ENCODE measurements at places on chromosomes 3 and 15.

- no peak for DNase-seq
These were observed 116.3 kb downstream of the TMCO5A start for GRCh38 chr15:38050529-38051448.

DNA sequence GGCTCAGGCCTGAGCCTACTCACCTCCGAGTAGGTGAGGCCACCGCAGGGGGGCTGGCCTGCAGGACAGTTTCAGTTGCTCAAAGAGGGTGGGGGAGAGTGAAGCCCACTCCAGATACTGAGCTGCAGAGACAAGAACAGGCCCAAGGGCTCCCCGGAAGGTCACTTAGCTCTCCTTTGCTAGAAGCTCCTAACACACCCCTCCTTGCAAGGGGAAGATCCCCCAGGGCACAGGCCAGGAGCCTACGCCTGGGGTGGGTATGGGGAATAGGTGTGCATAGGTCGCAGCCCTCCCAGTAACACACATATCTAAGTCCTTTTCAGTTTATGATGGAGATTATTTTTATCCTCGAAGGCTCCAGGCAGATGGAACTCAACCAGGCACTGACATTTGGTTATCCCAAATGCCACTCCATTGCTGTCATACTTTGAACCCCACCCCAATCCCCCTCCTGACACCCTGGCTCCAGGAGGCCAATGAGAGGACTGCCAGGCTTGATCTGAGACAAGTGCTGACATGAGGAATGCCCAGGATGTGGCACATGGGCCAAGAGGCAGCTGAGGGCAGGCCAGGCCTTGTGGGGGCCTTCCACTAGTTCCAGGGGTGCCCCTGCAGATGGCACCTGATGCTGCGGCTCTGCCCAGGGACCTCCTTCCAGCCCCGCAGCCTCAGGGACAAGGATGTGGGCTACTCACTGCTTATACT is 1.1 kb upstream of the MUSTN1 start:
- DNase-seq = no peak

GRCh38 chr3:26271848-26272247 is 350.7 kb upstream of the LRRC3B start:
- DNase-seq = no peak

- DNase-seq = no peak
These were observed 19.9 kb downstream of the TATDN2 start for GRCh38 chr3:10268116-10268515.

All from naive thymus-derived CD4-positive, alpha-beta T cell (primary cell).